Esophagus muscularis mucosa (tissue), 4 donors: ENCODE measurements at places on chromosomes 13 and 19.

DNA sequence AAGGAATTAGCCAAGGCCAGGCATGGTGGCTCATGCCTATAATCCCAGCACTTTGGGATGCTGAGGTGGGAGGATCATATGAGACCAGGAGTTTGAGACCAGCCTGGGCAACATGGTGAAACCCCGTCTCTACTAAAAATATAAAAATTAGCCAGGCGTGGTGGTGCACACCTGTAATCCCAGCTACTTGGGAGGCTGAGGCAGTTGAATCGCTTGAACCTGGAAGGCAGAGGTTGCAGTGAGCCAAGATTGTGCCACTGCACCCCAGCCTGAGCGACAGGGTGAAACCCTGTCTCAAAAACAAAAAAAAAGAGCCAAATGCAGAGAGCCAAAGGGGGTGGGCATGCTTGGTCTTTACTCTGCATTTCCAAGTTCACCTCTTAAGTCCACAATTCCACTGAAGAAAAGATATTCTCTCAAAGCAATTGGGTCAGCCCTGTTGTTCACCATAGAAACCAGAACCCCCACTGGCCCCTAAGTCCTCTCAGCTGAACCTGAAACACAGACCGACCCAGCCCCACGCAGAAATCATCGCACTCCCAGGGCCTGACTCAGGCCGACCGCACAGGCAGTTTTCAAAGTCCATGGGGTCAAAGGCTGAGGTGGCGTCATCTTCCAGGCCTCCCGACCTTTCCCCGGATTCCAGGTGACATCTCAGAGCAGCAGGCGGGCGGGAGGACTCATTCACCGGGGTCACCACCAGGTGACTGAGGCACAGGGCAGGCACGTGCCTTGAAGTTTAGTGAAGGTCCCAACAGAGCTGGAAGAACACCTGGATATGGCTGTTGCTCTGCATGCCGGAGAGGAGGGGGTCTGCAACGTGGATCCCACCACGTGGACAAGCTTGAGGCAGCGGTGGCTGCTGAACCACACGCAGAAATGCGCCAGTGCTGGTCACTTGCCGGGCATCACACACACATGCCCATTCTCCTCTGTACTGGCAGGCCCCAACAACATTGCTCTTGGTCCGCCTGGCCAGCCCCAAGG is 33.1 kb downstream of the SLC25A42 start:
- DNase-seq, result no peak

DNA sequence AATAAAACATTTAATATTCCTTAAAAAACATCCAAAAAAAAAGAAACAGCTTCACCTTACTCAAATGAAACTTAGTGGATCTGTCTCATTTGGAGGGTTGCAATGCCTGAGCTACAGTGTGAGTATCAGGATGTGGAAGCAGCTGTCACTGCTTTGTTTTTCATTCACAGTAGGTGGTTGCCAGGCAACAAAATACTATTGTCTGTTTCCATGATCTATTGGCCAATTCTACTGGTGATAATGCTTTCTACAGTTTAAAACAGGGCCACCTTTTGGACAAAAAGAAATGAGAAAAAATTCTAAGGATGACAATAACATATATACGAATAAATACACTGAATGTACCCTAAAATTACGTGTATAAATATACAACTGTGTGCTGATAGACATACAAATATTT is 3.0 kb downstream of the ENOX1 start:
- DNase-seq, result no peak

GRCh38 chr13:99796175-99796819 is 175.3 kb downstream of the ZIC5 start:
- peak; percentile 21 for DNase-seq

GRCh38 chr19:15874821-15875474 is 22.9 kb downstream of the CYP4F2 start:
- DNase-seq, result no peak

DNA sequence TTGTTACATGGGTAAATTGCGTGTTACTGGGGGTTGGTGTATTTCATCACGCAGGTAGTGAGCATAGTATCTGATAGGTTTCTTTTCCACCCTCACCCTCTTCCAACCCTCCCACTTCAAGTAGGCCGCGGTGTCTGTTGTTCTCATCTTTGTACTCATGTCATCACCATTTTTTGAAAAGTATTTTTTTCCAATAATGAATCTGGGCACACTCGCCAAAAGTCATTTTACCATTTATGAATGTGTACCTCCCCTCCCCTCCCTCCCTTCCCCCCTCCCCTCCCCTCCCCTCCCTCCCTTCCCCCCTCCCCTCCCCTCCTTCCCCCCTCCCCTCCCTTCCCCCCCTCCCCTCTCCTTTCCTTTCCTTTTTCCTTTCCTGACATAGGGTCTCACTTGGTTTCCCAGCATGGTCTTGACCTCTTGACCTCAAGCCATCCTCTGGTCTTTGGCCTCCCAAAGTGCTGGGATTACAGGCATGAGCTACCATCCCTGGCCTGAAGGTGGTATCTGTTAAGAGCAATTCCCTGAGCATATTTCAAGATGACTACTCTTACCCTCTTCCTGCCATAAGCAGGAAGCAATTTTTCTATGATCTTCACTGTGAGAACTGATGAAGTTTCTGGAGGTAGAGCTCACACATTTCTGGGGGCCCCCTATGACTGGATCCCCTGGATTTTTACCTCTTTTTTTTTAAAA is 15.7 kb downstream of the ZNF627 start:
- no peak for DNase-seq

DNA sequence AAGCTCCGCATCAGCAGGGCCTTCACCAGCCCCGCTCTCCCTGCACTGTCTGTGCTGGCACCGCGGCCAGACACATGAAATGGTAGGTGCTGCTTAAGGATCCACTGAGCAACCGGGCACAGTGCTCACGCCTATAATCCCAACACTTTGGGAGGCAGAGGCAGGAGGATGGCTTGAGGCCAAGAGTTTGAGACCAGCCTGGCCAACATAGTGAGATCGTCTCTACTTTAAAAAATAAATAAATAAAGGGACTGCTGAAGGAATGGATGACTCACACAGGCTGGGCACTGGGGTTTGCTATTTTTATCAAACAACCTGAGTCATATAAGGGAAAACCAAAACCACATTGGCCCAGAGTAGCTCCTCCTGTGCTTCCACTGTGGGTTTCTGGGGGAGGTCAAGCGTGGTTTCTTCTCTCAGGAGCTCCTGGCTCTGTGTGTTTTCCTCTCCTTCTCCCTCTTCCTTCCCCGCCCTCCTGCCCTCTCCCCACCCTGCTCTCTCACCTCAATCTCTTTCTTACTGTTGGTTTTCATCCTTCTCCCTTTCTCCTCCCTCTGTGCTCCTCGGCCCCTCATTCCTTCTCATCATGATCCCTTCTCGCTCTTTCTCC is 21.3 kb downstream of the VRK3 start:
- no peak for DNase-seq

DNA sequence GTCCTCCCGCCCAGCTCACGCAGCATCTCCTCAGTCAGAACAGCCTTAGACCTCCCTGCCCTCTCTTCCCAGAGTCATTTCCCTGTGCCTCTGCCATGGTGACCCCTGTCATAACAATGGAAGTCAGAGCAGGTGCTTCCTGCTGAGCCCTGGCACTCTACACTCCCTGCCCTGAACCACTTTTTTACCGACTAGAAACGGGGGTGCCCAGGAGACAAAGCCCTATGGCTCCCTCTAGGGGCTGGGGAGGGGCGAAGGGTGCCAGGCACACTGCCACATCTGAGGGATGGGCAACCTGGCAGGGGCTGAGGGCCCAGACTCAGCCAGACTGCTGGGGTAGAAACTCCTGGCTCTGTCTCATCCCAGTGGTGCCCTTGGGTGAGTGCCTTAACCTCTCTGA is 16.4 kb downstream of the ZNF574 start:
- DNase-seq, result no peak

- DNase-seq, result no peak
Observed at GRCh38 chr19:43751466-43752220, 3.1 kb downstream of the SMG9 start.

- DNase-seq, result no peak
Observed at GRCh38 chr13:70191034-70191433, 82.8 kb upstream of the KLHL1 start.

- DNase-seq, result peak; percentile 96
Observed at GRCh38 chr19:12092065-12092867, 27.7 kb downstream of the ZNF844 start.

DNA sequence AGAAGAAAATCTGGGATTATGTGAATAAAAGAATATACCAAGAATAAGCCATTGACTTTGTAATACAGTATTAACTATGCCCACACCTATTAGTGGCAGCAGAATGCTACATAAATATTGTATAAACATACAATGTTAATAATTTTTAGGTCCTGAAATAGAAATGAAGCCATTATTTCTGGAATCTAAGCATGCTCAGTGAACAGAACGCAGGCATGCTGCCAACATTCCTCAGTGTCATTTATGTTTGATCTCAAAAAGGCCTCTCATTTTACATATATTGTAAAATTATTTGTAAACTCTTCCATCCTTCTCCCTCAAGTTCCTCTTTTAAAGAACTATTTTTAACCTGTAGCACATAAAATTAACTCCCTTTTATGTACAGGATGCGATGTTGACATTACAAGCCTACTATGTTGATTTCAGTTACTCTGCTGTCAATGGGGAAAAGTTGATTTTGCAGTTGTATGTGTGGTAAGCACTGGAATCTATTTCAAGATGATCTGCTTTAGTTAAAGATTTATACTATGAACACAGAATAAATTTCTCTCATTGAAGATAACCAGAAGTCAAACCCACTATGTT is 118.8 kb downstream of the VWA8 start:
- no peak for DNase-seq

DNA sequence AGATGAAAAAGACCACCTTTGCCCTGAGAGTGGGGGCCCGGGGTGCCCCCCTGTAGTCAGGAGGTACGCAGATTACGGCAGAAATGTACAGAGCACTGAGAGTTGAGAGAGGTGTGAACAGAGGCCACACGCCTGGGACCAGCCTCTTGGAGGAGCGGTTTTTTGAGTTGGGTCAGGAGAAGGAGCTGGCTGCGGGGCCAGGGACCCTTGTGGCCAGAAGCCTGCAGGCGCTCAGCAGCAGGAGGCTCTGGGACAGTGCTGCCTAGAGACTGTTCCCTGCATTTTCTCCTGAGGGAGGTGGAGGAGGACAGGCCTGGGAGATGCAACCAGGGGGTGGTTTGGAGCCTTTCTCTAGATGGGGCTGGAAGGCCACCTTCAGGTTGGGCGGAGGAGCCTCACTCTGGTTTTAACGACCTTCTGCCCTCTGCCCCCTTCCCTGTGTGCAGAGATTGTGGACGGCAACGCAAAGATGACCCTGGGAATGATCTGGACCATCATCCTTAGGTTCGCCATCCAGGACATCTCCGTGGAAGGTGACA is 39.7 kb downstream of the CAPN12 start:
- DNase-seq, result no peak

- DNase-seq, result no peak
Observed at GRCh38 chr19:17415121-17415520, 4.7 kb upstream of the MVB12A start.

GRCh38 chr13:71524613-71525304 is 342.2 kb downstream of the DACH1 start:
- no peak for DNase-seq

- no peak for DNase-seq
Observed at GRCh38 chr13:90591927-90592268, 755.6 kb upstream of the MIR17HG start.

GRCh38 chr13:60000081-60000480 is 163.6 kb downstream of the DIAPH3 start:
- no peak for DNase-seq

- DNase-seq, result peak; percentile 87
Observed at GRCh38 chr19:54630782-54631181, 498 bp downstream of the LILRB1 start.

DNA sequence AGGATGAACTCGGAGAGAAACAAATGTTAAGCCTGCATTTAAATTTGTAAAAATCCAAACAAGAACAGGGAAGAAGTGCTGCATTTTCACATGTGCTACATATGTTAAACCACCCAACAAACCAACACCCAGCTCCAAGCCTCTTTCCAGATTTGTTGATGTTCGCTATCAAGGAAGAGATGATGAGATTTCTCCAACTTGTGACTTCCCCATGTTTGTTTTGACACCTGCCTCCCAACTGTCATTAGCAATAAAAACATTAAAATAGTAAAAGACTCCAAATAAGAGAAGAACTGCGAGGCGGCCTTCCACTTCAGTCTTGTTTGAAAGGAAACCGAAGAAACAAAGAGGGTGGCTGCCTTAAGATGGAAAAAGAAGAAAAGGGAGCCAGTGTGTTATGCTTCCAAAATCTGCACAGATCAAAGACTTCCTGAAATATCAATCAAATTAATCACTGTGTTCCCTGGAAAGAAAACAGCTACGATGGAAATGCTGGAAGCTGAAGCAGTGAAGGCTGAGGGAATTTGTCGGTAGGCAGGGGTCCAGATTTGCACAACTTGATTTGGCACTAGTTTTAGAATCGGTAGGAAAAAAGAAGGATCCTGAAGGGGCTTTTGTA is 14.0 kb upstream of the GGACT start:
- no peak for DNase-seq

DNA sequence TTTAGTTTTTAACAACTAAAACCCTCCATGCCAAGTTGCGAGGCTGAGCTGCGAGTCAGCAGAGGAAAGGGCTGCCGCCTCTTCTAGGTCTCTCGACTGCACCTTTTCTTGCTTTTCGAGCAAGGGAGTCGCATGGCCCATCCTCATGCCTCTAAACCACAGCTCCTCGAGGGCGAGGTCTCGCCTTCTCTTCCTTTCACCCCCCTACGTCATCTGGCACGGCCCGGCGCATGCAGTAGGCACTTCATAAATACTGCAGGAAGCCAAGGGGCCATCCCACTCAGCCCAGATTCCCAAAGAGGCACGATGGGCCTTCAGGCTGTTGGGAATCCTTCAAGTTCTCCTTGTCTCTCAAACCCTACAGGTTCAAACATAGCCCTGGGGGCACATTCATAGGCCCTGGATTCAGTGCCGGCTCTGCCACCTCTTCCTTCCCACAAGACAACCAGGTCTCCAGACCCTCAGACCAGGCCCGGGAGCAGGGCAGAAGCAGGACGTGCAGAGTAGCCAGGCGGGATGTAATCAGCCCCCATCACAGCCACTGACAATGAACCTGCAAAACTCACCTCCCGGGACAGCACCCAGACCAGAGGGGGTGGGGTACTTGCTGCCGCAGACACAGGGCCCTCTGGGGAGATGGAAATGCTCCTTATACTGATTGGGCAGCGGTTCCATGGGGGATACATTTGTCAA is 41.7 kb downstream of the GGACT start:
- no peak for DNase-seq

GRCh38 chr19:4279267-4279529 is 132 bp downstream of the SHD start:
- DNase-seq, result no peak

DNA sequence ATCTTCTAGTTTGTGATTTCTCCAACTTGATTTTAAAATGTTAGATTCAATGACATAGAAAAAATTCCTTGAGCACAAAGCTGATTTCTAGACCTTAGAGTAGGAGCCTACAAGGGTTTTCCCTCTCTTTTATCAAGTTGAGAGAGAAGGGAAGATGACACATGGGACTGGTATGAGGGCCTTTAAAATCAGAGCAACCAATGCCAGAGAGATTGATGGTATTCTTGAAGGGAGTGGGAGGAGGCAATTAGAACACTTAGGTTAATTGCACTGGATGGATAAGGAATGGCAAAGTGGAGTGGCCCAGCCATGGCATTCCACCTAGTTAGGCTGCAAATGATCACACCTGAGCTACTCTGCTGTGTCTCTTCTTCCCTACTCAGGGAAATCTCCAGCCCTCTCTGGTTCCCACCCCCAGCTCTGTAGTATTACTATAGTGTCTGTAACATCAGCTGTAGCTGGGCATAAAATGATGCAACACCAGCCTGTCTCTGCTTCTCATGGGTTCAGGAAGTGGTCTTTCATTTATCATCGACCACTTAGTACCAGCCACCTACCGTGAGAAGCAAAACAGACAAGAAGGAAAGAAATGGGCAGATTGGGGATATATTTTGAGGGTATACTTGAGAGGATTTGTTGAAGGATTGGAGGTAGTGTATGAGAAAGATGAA is 333.6 kb downstream of the DLEU7 start:
- no peak for DNase-seq
